NCI-H69 (cell line): ENCODE measurements at places on chromosomes 5 and 9.

- DNase-seq, result no peak
Observed at GRCh38 chr5:67038817-67039603, 157.6 kb downstream of the CD180 start.

DNA sequence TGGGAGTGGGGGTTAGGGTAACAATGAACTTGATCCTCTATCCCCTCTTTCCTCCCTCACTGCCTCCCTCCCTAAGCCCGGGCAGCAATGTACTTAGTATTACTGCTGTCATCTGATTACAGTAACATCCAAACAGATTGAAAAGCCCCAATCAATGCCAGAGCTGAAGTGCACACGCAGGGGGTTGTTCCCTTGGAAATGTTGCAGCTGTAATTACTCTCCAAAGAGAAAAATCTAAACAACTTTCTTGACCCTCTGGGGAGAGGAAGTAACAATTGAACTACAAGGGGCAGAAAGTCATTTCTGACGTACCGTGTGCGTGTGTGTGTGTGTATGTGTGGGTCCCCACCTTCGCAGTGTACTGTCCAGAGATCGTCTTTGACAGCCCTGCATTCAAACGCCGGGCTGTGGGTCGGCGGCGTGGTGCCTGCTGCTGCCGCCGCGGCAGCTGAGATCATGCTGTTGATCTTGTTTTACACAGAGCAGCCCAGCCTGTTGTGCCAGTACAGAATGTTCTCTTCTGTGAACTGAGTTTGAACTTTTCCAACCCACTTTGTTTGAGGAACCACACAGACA is 66.0 kb upstream of the KLF9 start:
- DNase-seq, result peak; percentile 87

DNA sequence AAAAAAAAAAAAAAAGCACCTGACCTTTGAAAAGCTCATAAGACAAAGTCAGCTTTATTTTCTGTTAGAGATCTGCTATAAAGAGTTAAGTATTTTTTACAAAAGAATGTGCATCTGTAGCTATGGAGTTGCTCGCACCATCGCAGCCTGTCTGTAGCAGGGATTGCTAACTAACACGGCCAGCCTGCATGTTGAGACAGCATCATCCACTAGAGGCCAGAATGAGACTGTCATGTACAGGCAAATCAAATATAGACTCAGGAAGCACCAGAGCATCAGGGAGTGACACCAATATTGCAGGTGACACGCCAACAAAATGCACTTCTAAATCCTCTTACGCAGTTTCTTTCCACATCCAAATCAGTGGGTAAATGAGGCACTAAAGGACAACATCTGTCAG is 136.3 kb upstream of the RASEF start:
- peak; percentile 86 for DNase-seq

DNA sequence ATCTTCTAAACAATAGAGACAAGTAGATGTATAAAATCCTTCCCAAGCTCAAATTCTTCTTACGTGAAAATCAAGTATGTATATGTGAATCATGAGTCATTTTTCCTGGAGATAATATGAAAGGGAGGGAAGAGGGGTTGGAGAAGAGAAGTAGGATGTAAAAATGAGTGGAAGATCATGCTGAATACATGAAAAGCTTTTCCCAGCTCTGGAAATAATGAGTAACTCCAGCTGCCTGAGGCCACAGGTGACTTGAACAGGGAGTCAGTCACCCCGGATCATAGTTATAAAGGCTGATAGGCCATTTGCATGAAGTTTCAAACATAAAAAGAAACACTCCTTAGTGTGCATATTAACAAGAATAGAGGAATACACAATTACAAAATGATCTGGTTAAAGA is 486.7 kb downstream of the EFNA5 start:
- peak; percentile 15 for DNase-seq

DNA sequence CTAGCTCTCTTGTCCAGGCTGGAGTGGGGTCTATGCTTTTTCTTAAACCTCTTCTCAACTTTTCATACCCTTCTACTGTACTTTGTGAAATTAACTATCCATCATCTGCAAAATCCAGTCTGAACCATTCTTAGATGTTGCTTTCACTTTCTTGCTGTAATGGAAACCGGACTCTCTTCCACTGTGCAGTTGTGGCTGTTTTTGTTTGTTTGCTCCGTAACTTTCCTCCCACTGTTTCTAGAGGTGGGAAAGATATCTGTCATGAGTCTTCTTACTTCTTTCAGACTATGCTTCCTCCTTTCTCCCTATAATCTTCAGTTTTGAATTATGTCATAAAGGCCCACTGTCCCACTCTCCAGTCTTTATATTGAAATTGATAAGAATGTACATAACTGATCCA is 6.5 kb downstream of the TNPO1 start:
- DNase-seq, result no peak

DNA sequence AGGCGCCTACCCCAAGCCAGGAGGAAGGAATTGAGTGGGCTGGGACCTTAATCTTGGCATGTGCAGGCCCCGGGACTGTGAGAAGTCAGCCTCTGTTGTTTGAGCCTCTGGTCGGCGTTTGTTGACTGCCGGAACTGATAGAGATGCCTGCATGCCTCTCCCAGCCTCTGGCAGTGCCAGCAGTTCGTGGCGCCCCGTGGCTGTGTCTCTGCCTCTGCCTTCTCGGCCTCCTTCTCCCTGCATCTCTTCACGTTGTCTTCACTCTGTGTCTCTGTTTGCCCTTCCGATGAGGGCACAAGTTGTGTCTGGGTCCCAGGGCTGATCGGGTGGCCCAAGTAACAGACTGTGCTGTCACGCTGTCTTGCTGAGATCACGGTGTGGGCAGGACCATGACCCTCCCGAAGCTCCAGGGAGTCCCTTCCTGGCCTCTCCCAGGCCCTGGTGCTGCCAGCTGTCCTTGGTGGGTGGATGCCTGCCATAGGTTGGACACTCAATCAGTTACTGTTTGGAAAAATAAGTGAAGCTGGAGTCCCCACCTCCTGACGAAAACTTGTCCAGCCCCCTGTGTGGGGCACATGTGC is 133.5 kb upstream of the LPCAT1 start:
- DNase-seq, result no peak

- no peak for DNase-seq
Observed at GRCh38 chr5:17077440-17078233, 139.8 kb upstream of the BASP1 start.

GRCh38 chr5:160792281-160792680 is 59.7 kb downstream of the ATP10B start:
- DNase-seq, result no peak

GRCh38 chr9:115671963-115672305 is 481.7 kb upstream of the PAPPA start:
- no peak for DNase-seq

DNA sequence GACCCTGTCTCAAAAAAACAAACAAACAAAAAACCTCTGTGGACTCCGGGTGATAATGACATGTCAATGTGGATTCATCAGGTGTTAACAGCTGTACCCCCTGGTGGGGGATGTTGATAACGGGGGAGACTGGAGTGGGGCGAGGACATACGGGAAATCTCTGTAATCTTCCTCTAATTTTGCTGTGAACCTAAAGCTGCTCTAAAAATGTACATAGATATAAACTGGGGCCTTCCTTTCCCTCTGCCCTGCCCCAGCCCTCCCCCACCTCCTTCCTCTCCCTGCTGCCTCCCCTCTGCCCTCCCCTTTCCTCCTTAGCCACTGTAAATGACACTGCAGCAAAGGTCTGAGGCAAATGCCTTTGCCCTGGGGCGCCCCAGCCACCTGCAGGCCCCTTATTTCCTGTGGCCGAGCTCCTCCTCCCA is 1.4 kb upstream of the CEL start:
- peak; percentile 61 for DNase-seq

GRCh38 chr5:87103616-87104287 is 163.9 kb upstream of the RASA1 start:
- DNase-seq, result no peak

- DNase-seq, result no peak
Observed at GRCh38 chr9:114549697-114550330, 37.8 kb upstream of the ATP6V1G1 start.

DNA sequence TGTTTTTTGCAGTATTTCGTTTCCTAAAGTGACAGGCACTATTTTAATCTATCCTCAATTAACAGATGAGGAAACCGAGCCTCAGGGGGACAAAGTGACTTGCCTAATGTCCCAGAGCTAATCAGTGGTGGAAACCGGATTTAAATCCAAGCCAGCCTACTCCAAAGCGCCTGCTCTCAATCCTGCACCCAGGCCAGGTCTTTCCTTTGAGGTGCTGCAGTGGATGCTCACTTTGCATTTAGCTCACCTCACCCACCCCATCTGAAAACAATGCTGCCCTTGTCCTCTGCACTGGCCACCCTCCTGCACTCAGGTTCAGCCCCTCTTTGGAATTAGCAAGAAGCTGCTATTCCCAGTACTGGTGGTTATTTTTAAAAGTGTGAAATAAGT is 16.0 kb downstream of the ANGPTL2 start:
- no peak for DNase-seq

DNA sequence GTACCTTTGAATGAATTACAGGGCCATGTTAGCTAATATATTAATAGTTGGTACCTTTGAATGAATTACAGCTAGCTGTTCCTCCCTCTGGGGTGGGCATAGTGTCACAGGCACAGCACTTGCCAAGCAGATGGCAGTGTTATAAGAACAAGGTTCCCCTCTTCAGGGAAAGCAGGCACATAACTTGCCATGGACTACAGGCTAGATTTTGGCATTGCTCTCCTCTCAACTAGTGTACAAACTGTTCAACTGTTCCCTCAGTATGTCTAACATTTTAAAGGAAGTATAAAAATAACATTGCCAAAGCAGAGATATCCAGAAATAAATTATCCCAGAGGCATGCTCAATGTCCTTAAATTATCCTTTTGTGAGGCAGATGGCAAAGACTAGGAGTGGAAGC is 33.7 kb downstream of the ABITRAM start:
- DNase-seq, result no peak

DNA sequence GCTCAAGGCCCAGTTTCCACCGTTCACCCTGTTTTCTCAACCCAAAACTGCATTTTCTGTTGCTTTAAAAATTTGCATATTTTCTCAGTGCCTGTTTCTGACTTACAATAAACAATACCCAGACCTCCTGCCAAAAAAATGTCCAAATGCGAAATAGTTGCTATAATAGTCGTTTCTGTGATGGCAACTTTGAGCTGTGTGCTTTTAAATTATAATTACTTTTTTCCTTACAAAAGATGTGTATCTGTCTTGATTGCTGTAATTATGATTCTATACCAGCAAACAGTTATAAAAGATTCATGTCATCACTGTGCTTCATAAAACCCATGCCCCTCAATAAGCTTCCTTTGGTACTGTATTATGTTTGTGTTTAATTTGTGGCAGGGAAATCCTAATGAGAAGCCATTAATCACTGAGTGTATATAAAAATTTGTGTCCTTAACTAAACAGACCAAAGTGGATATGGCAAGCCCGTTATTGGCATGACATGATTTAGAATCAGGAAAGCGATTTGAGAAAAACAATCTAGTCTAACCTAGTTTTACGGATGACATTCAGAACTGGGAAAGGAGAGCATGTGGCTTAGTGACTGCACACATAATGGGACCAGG is 5.4 kb upstream of the SLC1A3 start:
- peak; percentile 13 for DNase-seq

DNA sequence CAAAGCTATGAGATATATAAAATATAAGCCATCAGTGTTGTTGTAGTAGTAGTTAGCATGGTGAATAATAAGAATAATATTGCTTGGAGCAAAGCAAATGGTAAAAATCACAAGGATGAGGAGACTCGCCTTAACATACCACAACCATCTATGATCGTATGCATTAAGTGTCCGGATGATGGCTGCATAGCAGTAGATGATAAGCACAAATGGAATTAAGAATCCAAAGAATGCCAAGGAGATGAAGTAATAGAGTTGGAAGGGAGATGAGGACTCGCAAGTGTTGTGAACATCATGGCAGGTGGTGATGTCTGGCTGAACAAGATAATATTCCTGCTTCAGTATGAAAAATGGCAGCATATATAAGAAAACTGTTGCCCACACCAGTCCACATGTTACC is 5.5 kb downstream of the F2RL2 start:
- DNase-seq, result no peak

- DNase-seq, result no peak
Observed at GRCh38 chr9:3161912-3162311, 318.0 kb upstream of the PUM3 start.

- DNase-seq, result no peak
Observed at GRCh38 chr5:175590471-175590881, 67.4 kb upstream of the HRH2 start.

GRCh38 chr5:118604106-118604505 is 384.2 kb downstream of the DTWD2 start:
- no peak for DNase-seq

DNA sequence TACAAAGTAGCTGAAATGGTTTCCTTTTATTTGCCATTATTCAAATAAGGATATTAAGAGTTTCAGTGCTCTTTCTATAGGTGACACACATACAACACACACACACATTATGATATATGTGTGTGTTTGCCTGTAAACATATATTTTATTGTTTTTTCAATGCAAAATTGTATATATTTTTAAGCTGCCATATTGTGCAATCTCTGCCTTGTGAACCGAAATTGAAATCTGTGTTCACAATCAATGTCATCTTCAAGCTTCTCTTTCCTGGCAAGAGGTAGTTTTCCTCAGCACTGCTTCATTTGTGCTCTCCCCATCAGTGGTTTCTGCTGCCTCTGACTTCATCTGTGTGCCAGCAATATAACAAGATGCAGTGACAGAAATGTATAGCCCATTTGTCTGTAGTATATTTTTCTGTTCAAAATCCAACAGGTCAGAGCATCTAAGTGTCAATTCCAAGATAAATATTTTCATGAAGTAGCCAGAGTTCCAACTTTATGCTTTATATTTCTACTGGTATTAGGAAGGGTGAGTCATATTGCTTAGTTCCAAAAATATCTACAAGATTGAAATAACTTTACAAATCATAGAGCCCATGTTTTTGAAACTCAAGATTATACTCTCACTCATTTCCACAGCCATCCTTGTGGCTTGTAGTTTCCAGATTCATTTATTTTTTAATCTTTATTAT is 1704.8 kb upstream of the CDH9 start:
- DNase-seq, result no peak

GRCh38 chr9:34957492-34958410 is at the start of gene PHF24:
Gene PHF24, plus strand, starts transcription at chr9:34958285. Its CDS starts 13,014 bp downstream, at chr9:34971299.
- DNase-seq, result peak; percentile 63

DNA sequence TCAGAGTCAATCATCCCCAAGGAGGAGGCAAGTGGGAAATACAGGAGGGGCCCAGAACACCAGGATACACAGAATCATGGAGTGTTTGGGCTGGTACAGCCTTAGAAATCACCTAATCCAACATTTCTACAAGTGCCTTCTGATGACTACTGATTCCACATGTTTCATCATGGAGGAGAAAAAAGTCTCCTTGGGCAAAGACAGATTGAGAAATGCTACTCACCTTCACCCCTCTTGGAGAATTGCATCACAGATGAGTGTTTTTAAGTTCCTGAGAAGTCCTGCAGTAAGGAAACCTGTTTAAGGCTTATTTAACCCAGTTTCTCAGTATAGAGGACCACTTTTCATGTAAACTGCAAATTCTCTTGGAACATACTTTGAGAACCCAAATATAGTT is 2.2 kb upstream of the SLIT3 start:
- no peak for DNase-seq

DNA sequence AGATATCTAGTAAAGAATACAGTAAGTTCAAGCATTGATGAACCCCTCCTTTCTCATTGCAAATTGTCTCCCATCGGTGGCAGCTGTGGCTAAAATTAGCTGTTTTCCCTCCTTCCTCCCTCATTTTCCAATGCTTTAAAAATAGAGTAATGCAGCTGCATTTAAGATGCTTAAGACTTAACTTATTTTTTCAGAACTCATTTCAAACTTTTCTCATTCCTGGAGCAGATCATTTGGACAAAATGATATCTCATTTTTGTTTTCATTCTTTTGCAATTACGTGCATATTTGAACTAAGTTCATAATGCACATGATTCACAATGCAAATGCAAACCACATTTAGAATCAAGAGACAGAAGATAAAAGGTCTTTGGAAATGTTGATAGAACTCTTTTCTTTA is 14.6 kb downstream of the HSPB3 start:
- no peak for DNase-seq
